ENCODE measurements at places on chromosomes 2 and 18.

GRCh38 chr18:59377613-59378337 is 18.7 kb upstream of the LMAN1 start:
- peak; percentile 34 for DNase-seq

GRCh38 chr18:79629606-79630005 is 50.0 kb upstream of the CTDP1 start:
- no peak for DNase-seq

GRCh38 chr18:31373641-31374040 is 2.9 kb upstream of the DSG4 start:
- DNase-seq, result no peak

DNA sequence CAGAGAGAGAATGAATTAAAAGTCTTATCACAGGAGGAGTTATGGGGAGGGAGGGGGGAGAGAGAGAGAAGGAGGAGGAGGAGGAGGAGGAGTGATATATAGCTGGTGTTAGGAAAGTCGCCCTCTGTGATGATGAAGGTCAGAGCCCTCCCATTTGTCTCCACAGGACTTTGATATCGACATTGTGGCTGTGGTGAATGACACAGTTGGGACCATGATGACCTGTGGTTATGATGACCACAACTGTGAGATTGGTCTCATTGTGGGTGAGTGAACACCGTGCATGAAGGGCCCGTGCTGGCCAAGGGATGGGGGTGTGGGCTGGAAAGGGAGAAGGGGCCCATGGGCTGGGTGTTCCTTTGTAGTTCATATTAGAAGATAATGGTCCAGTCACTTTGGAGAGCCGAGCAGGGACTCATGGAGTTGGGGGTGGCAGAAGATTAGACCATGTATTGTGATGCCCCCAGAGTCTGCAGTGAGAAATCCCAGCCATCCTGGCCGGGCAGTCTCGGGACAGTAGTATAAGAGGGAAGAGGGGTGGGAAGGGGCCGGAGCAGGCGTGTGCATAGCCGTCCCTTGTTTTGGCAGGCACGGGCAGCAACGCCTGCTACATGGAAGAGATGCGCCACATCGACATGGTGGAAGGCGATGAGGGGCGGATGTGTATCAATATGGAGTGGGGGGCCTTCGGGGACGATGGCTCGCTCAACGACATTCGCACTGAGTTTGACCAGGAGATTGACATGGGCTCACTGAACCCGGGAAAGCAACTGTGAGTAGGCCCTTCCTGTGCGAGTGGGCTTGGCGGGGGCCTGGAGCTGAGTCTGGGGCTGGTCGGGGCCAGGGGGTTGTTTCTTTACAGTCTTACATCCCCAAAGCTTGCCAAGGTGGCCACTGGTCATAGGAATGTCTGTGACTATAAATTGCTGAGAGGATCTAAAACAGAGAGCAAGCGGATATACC is 40.0 kb downstream of the HK2 start:
- no peak for DNase-seq

DNA sequence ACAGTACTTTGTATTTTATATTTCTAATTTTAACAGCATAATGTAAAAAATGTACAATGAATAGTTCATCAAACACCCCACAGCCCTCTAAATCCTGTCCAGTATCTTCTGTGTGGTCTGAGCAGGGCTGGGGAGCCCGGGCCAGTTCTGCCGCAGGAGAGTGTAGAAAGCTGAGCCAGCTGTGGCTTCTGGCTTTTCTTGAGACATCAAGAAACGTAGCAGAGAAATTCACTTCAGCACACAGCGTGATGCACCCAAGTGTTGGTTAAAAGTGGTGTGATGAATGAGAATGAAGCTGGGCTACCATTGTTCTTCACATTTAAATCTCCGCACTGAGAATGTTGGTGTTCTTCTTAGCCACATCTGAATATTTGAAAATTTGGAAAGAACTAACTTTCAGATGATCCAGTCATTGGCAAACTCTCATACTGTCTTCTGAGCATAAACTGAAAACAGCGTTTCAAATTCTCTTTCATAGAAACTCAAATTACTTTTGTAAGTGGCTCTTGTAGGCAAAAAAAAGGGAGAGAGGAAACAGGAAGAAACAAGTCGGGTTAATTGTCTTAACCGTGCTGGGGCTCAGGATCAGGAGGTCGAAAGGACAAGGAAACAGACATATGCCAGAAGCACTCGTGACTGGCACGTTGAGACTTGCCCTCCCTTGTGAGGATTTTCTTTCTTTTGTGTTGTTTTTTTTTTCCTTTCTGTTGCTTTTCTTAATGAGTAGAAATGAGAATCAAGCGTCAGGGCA is 23.4 kb upstream of the TMEM87B start:
- DNase-seq, result peak; percentile 34

DNA sequence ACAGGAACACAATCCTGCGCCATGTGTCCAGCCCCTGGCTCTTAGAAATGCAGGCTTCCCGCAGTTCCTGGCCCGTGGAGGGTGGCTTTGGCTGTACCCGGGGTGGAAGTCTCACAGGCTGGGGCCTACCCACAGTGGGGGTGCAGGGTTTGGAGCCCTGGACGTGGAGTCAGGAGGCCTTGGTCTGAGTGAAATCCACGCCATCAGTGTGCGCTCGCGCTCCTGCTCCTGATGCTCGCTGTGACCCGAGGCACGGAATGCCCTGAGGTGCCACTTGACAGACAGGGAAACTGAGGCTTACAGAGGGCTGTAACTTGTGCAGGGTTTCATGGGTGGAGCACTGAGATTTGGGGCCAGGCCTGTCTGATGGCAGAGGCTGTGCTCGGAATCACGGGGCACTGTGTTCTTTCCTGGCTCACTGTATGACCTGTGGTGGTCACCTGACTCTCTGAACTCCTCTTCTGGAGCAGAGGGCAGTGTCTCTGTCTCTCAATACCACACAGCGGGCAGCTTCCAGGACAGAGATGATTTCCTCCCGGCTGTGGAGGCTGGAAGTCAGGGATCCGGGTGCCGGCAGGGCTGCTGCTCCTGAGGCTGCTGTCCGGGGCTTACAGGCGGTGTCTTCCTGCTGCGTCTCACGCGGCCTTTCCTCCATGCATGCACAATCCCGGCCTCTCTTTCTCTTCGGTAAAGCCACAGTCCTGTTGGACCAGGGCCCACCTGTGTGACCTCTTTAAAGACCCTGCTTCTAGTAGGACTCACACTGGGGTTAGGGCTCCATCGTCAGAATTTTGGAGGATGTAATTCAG is 25.9 kb upstream of the ALLC start:
- no peak for DNase-seq

DNA sequence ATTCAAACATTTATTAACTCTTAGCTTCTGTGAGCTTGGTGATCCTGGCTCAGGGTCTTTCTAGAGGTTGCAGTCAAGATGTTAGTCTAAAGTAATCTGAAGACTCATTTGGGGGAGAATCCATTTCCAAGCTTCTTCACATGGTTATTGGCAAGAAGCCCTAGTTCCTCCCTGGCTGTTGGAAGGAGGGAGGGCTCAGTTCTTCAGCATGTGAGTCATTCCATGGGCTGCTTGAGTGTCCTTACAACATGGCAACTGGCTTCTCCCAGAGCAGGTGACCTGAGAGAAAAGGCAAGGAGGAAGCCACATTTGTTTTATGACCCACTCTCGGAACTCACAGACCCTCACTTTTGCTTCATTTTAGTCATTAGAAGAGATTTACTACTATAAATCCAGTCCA is 10.6 kb upstream of the C2orf74 start:
- DNase-seq, result no peak

DNA sequence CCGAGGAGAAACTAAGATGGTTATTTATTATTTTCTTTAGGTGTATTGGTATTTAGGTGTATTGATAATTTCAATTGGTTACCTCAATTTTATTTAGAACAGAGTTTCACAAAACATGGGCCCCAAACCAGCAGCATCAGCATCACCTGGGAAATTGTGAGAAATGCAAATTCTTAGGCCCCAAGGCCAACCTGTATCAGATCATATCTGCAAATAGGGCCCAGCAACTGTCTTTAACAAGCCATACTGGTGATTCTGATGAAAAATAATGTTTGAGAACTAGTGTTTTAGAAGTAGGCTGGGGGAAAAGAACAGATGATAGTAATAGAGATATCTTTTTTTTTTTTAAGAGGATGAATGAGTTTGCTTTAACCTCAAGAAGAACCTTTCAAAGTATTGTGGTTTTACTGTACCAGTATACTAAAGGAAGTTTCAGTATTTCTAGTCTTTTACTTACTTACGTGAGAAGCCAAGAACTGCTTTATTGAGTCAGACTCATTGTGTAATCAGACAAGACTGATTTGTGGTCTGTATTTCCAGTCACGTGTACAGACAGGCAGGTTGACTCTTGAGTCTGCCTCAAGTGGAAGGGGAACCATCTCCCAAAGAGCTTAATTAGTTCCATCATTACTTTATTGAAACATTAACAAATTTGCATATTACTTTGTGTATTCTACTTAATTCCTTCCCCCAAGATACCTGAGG is 60.4 kb upstream of the GAREM1 start:
- DNase-seq, result peak; percentile 79

GRCh38 chr2:215216806-215217205 is 78.4 kb upstream of the ABCA12 start:
- no peak for DNase-seq

GRCh38 chr2:227127201-227127600 is 36.8 kb downstream of the COL4A4 start:
- DNase-seq, result no peak

- no peak for DNase-seq
Measured at GRCh38 chr18:27411911-27412310, 226.8 kb upstream of the CHST9 start.

- no peak for DNase-seq
Measured at GRCh38 chr18:50720325-50720674, 99.5 kb downstream of the MRO start.

GRCh38 chr2:227774011-227774624 is 28.4 kb downstream of the SCYGR8 start:
- DNase-seq, result no peak

DNA sequence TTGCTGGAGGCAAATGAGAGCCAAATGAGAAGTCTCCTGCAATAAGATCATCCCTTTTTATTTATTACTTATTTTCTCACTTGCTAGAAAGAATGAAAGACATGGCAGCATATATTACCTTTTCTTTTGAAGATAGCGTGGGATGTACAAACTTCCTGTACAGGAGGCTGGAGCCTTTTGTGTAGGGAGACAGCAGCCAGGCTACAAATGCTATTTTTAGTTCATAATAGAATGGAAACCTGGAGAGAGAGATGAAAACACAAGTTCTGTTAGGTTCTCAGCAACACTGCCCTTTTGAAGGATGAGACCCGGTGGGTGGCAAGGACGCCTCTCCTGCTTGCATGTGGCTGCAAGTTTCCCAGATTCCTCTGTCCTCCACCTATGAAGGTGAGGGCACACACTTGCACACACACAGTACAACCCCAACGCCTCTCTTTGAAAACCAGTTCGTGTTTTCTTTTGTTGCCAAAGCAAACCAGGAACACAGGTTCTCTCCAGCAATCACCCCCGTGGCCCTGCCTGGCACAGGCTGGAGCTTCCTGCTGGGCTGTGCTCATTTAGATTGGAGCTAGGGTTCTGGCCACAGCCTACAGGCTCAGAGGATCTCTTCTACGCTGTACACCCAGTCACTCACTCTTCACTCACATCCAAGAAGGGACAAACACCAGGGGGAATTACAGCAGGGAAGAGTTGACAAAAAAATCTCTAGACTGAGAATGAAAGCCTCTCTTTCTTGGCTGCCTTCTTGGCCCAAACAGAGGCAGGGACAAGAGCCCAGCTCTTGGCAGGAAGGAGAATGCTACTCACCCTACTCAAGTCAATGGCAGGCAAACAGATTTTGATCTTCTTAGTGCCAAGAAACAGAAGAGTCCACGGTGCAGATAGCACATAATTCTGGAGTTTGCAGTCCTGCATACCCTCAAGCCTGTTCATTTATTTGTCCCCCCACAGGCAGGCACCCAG is 55.6 kb downstream of the MRPL35 start:
- DNase-seq, result peak; percentile 75

DNA sequence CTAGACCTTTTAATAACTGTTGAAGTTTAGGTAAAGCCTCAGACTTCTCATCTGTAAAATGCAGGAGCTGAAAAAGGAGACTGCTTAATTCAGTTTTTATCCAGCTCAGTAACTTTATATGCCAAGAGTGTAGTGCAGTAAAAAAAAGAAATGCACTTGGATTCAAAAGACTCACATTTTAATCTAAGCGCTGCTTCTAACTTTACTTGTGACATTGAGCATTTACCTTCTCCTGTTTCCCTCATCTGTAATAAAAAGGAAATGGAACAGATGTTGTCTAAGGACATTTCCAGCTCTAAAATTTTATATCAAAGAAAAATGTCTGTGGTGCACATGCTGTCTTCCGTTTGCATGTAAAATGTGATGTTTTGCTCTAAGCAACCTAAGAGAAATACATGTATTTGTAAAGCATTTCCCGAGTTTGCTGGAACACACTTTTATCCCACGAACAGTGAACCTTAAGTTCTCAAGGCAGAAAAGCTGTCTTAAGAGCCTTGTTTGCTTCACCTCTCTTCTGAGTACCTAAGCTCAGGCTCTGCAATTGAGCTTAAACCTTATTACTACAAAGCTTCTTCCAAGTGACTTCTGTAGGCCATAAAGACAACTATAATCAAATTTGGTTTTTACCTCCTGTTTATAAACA is 24.2 kb upstream of the TANK start:
- DNase-seq, result no peak

- no peak for DNase-seq
Measured at GRCh38 chr2:143668234-143668633, 539.0 kb downstream of the ARHGAP15 start.

- DNase-seq, result no peak
Measured at GRCh38 chr18:13987956-13988355, 72.6 kb upstream of the MC2R start.

DNA sequence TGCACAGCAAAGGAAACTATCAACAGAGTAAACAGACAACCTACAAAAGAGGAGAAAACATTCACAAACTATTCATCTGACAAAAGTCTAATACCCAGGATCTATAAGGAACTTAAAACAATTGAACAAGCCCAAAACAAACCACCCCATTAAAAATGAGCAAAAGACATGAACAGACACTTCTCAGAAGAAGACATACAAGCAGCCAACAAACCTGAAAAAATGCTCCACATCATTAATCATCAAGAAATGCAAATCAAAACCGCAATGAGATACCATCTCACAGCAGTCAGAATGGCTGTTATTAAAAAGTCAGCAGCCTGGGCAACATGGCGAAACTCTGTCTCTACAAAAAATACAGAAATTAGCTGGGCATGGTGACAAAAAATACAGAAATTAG is 110.2 kb upstream of the LDLRAD4 start:
- DNase-seq, result no peak

DNA sequence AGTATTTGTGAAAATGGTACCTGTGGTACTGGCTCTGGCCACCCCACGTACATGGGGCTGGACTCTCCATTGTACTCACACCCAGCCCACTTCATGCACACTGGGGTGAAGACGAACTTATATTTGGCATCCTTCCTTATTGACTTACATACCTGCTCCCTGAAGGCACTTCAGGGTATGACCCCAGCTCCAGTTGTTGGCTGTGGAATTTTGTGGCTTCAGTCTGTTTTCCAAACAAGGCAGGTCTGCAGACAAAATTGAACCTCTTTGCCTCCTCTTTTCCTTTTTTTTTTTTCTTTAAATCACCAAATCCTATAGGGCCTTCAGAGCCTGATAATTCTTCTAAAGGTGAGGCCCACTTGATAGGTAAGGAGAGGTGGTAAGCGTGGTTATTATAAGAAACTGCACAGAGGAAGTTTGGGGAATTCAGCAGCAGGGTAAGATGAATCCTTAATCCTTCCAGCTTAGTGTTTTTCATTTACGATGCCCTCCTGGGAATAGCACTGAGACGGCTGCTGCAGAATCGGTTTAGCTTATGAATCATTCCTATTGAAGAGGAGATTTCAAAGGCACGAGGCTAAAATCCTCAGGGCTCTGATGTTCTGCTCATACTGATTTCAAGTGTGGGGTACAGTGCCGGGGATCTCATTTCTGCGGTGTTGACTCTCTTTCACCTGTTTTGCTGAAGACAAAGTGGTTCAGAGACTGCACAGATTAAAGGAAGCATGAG is 55.2 kb downstream of the KIF5C start:
- no peak for DNase-seq

Measured in DMS153 (cell line).